ENCODE measurements at places on chromosomes 7 and 10. TPM values are rescaled to one million over a fixed set of nuclear protein-coding genes. Genes with fewer than 3 reads are reported as not detected.

The PPP1R9A gene
- 31.8 TPM for total RNA-seq

The MCMBP gene
- 76.6 TPM for total RNA-seq

The PDGFA gene
- total RNA-seq: 32.2 TPM

The CYP3A5 gene
- not detected for total RNA-seq

The SLC26A3 gene
- total RNA-seq: not detected

The FKBP6 gene
- total RNA-seq: not detected

The FAM25A gene
- not detected for total RNA-seq

The CFAP70 gene
- 0.17 TPM for total RNA-seq

All from GM23338 (cell line).